ENCODE measurements at places on chromosomes 6 and 20.

GRCh38 chr6:36912586-36912985, 26.8 kb downstream of the C6orf89 start:
- no peak for DNase-seq

GRCh38 chr6:168468045-168468444, 27.1 kb downstream of the SMOC2 start:
- no peak for DNase-seq

GRCh38 chr6:29561606-29562181, 2.2 kb upstream of the UBD start:
- no peak for DNase-seq

GRCh38 chr6:104630522-104630921, 229.2 kb downstream of the HACE1 start:
- DNase-seq, result no peak

- no peak for DNase-seq
These were observed 61.6 kb upstream of the SLCO4A1 start for GRCh38 chr20:62580733-62581132.

DNA sequence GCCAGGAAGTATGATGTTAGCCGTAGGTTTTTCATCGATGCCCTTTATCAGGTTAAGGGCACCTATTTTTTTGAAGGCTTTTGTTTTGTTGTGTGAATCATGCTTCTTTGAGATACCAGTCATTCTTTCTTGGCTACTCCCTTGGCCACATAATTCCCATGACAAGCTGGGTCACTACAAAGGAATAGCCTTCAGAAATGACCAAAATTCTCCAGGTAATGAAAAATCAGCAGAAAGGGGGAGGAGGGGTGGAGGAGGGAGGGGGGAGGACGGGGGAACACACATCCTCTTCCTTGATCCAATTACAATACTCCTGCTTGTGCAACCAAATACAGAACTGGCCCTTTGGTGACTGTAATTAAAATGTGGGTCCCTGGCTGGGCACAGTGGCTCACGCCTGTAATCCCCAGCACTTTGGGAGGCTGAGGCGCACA, 21.7 kb upstream of the TGM2 start:
- DNase-seq, result no peak

Measured in activated CD4-positive, CD25-positive, alpha-beta regulatory T cell treated with anti-CD3 and anti-CD28 coated beads, Interleukin-2, amount 50 U/mL, for 72 hours (primary cell).